ENCODE measurements at places on chromosomes 11 and 22.

DNA sequence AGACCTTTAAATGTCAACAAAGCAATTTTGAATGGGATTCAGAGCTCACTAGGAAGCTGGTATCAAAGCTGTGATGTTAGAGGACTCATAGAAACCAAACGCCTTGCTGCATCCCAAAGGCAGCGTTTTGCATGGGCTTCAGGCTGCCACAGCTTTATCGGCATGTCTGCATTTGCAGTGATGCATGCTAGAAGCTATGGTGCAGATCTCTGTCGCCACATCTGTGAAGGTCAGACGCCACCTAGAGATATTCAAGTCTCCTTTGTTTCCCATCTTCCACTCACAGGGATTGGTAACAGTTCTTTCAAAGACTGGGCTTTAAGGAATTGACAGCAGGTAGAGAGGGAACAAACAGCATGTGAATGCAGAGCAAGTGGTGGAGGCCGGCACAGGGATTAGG lies 47.8 kb downstream of the NTM start:
- no peak for DNase-seq

DNA sequence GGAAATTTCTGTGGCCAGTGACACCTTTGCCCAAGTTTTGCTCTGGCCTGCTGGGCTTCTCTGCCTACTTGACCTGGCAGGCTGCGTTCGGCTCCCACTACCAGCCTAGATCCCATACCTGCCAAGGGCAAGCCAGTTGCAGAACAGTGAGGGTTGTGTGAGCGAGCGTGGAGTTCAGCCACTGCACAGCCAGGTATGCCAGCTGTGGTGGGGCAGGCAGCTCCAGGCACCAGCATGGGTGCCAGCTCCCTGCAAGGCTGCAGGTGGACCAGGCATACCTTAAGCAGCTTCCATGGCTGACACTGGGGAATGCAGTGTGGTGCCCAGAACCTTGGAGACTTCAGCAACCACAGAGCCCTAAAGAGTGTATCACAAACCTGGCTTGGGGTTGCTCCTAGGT lies 133.5 kb downstream of the LDLRAD3 start:
- no peak for DNase-seq

DNA sequence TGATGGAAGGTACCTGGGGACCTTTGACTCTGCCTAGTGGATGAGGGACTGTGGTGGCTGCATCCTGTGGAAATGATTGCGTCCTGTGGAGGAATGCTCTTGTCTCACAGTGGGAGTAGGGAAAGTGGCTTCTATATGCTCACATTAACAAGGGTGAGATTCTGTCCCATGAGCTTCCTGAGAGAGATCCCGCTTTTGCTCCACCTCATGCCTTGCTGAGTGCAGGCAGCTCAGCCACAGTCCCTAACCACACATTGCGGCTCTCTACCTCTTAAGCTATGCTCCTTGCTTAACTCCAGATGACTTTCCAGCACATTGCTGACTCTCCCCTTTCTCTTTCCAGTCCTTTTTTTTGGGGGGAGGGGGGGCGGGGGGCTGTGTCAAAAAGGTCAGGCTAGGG lies 45.0 kb downstream of the TEAD1 start:
- DNase-seq: no peak

GRCh38 chr22:46349238-46349637 lies 13.7 kb downstream of the TRMU start:
- DNase-seq: no peak

Data from HS-27A (cell line).